NCI-H82 (cell line): ENCODE measurements at places on chromosomes 16 and 17.

- DNase-seq: peak; percentile 19
These were observed 1.7 kb downstream of the GPRC5C start for GRCh38 chr17:74433421-74434121.

- DNase-seq: no peak
These were observed 8.7 kb downstream of the CD300LB start for GRCh38 chr17:74522381-74523105.

DNA sequence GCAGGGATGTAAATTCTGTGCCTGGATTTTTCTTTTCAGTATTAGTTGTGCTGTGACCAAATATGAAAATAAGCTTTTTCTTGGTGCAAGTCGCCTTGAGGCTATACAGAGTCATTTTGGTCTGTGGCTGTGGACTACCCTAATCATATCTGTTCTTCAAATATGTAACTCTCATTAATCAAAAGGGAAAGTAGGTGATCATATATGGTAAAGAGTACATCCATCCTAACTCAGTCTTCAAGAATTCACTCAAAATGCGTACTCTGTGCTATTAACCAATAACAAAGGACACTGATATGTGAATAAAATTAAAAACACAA lies 2.6 kb downstream of the CPD start:
- DNase-seq: no peak

DNA sequence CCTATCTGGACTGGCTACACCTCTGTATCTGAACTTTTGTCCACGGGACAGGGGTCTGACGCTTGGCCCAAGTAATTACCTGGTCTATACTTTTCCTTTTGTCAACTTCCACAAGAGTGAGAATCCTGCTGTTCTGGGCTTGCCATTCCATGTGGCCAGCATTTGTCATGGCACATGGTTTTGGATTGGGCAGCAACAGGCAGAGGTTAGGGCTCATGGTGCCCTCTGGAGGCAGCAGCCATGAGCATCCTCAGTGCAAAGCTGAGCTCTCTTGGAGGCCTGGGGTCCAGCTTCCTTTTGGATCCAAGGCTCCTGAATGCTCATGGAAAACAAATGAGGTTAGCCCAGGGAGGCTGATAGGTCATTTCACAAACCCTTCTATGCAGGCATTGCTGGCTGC lies 7.5 kb upstream of the EDC4 start:
- peak; percentile 44 for DNase-seq
